Coronary artery (tissue), 2 donors: ENCODE measurements at places on chromosomes 1 and 21.

DNA sequence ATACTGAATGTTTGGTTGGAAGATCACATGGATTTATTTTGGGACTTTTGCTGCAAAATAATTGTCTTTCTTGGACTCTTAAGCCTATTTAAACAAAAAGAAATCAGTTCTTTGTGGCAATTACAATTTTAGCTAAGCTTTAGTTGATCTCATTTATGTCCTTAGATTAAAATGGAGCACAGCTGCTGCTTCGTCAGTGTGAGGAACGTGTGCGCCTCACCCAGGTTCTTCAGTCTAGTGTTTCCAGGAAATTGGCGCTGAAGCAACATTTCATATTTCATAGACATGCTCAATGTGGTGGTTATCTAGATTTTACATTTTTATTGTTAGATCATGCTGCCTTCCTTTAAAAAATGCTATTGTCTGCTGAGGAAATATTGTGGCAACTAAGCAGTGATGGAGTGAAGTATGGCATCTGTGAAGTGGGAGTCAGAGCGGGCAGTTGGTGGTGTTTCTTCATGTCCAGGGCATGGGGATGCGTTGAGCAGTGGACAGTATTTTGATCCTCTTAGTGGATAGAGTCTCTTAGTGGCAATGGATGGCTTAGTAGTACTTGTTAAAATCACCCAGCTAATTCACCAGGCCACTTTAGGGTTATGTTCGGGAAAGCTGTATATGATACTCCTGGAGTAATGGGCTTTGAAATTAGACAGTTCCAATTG is 5.6 kb downstream of the DDI2 start:
- no peak for DNase-seq

DNA sequence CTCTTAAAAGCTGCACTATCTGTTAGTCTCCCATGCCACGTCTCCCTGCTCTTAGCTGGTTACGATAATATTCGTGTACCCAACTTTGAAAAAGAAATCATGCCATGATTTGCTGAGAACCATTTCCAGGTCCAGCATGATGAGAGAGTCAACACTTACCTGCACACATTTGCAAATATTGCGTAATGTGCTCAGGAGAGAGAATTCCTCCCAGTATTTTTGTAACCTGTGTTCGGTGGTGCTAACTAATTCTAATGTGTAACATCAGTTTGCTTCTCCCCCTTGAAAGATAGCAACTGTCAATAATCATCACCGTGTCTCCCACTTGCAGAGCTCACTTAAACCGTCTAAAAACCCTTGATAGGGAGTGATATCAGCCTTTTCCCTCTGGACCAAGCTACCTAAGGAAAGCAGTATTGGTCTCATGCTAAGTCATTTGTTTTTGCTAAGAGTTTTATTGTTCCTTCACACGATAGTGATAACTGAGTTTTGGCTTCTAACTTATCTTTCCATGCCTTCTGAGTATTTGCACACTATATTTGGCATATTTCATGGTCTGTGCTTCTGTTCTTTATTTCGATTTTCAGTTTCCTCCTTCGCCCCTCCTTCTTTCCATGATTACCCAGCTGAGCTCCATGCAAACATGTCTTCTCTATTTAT is 61.1 kb upstream of the IRF2BP2 start:
- no peak for DNase-seq

DNA sequence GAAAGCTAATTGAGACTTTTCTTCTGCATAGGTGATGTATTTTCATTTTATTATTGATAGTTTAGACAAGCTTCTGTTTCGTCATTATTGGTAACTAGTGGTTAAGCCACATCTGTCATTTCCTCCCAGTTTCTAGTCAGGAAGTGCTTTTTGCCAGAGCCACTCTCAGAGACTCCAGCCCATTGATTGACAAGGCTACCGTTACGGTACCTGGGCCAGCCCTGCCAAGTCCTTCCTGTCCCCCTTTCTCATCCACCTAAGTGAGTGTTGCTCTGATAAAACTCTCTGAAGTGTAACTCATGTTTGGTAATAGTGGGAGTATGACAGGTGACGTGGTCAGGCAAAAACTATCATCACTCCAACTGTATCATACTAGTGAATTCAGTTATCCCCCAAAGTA is 29.6 kb upstream of the AGL start:
- DNase-seq, result no peak

DNA sequence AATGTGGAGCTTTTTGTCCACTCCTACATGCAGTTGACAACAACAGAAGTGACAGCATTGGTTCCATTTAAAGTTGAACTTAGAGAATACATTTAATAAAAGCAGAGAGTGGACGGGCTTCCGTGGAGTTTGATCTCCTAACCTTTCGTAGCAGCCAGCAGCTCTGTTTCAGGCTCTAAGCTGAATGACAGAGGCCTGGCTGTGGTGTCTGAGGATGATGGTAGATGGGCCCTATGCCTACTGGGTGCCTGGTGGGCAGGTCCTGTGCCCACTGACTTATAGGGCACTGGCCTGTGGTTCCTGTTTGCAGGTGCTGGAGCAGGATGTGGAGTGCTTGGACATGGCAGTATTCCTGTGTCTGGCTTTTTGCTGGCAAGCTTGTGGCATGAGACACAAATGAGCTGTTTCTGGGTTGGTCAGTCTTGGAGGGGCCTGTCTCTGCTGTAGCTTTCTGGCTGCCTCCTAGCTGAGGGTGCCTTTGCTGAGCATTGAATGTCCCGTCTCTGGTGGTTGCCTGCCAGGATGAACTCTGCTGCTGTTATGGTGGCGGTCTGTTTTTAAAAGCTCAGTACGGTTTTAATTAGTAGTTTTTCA is 54.6 kb downstream of the PRDM2 start:
- no peak for DNase-seq

DNA sequence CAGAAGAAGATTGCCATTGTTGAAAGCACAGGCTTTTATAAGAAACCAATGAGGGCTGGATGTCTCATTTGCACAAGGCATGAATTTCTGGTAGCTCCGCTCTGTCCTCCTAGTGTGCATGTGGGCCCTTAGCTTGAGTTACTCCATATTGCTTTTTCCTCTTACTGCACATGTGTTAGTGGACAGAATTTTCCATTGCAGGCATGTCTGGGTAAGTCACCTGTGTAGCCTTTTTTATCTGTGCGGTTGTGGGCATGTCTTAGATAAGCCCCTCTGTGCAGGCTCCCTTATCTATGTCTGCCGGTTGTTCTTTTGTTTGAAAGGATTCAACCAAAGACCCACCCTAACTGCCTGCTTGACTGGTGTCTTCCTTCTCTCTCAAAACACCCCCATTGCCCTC is 7.2 kb upstream of the CLCA1 start:
- no peak for DNase-seq

DNA sequence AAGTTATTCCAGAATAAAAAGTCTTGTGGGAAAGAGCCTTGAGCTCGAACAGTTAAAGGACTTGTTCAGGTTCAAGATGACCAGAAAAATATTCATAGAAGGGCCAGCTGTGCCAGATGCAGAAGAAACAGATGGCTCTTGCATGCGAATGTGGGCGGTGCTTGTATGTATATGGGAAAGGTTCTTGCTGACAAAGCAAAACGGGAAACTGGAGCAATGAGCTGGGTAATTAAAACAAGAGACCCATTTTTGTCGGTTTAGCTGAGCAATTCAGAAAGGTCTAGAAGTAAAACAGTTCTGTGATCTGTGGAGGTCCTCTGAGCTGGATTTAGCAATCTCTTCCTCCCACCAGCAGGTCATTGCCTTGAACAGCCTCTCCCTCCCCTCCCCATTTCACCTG is 107.2 kb upstream of the MARK1 start:
- DNase-seq, result no peak

DNA sequence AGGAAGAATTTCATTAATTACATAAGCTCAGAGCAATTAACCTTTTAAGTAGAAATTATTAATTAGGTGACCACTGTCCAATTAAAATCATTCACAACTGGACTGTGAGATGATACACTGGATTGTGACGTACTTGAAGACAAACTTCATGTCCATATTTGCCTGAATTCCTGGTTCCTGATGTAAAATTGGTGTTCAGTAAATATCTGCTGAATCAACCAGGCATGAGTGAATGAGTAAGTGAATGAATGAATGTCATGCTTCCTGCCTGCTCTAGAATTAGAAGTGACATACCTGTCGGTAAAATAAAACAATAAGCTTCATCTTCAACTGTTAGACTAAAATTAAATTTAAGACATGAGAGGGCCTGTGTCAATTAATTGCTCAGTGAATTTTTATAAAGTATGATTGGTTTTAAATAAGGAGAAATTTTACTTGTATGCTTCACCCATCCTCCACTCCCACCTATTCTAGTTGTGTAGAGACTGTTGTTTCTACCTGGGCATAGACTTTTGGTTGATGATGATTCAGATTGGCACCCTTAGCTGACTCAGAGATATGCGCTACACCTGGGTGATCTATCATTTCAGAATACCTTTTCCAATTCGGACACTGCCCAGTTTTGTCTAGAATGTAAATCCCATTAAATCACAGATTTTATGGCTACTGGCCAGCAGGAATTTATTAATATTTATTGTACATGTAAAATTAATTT is 56.9 kb upstream of the PTGS2 start:
- no peak for DNase-seq

- no peak for DNase-seq
Observed at GRCh38 chr1:3541465-3541864, 69.8 kb downstream of the MEGF6 start.

GRCh38 chr1:102776071-102776470 is 332.3 kb downstream of the COL11A1 start:
- no peak for DNase-seq

GRCh38 chr1:185438936-185439335 is 121.9 kb upstream of the IVNS1ABP start:
- DNase-seq, result no peak

- DNase-seq, result no peak
Observed at GRCh38 chr1:52759908-52760307, 33.7 kb downstream of the ZYG11B start.

DNA sequence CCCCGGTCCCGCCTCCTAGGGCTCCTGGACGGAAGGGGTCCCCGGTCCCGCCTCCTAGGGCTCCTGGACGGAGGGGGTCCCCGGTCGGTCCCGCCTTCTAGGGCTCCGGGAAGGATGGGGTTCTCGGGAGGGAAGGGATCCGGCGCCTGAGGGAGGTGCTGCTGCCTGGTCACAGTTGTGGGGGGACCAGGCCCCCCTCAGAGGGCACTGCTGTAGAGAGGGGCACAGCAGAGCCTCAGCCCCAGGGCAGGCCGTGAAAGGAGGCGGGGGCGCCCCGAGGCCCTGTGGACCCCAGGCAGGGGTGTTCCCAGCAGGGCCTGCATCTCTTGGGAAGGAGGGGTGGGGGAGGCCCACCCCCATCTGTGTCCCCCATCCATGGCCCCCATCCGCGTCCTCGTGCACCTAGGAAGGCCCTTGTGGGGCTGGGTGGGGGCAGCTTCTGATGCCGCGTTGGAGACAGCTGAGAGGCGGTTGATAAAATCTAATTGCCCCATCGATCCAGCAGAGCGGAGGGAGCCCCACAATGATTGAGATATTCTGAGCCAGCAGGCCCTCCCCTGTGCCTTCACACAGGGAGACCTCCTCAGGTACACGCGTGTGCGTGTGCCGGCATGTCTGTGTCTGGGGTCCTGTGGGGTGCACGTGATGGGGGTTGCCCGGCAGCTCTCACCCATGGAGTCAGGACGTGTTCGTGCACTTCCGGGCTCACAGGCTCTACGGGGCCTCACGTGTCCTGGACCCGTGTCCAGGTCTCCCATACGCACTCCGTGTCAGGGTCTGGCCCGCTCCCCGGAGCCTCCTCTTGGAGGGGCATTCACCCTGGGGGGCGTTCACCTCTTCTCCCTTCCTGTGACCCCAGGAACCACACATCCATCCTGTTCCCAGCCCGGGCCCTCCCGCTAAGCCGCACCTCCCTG is 12.9 kb downstream of the SAMD11 start:
- no peak for DNase-seq

DNA sequence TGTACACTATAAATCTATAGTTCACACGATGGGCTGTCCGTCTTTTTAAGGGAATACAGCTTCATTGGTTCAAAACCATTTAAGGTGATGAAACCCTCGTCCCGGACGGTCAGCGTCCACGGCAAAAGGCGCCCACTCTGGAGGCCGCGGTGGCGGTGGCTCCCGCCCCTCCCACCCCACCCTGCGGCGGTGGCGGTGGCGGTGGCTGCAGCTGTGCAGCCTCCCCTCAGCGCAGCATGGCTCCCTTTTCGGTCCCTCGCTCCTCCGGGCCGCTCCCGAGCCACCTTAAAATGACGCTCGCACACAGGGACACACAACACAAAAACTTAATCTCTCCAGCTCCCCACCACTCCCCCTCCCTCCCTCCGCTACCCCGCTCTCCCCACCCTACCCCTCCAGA is 69.1 kb downstream of the WLS start:
- DNase-seq, result no peak

DNA sequence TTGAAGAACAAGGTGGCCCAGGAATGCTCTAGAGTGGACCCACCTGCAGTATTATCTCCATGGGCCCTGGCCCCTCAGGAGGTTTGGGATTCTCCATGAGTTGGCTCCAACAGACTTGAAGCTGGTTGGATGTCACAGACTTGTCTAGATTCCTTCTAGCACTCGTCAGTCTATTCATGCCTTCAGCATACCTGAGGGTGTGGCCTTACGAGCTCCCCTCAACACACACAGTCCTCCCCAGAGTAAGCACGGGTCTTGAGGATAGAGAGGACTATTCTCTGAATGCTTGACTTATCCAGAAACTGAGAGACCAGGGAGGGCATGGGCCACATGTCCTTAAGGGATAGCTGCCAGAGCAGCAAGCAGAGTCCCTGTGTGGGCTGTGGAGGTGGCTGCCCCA is 45.9 kb upstream of the COL6A1 start:
- DNase-seq, result no peak

- no peak for DNase-seq
Observed at GRCh38 chr1:162316187-162316586, 60.5 kb downstream of the SPATA46 start.

DNA sequence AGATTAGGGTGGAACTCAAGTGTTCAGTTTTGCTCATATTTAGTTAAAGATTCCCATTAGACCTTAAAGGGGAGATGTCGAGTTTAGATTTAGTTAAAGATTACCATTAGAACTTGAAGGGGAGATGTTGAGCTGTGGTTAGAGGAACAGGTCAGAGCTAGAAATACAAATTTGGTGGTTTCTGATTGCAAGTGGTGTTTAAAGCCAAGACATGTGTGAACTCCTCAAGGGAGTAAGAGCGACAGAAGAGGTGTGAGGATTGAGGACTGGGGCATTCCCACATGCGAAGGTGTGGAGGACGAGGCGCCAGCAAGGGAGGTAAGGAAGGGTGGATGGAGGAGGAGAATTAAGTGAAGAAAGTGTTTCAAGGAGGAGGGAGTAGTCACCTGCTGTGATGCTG is 168.6 kb downstream of the IER5 start:
- DNase-seq, result no peak

GRCh38 chr1:160007577-160008200 is 24.1 kb downstream of the PIGM start:
- DNase-seq, result no peak

GRCh38 chr1:186927884-186928283 is 99.1 kb downstream of the PLA2G4A start:
- DNase-seq, result no peak

GRCh38 chr1:31637915-31638673 is 6.6 kb downstream of the PEF1 start:
- no peak for DNase-seq

GRCh38 chr21:42201615-42202161 is 17.3 kb upstream of the ABCG1 start:
- no peak for DNase-seq

GRCh38 chr1:193313354-193314140 is 127.1 kb upstream of the B3GALT2 start:
- DNase-seq, result no peak

GRCh38 chr1:182211386-182211785 is 149.9 kb upstream of the ZNF648 start:
- no peak for DNase-seq

- DNase-seq, result no peak
Observed at GRCh38 chr1:36328713-36329112, 5.3 kb upstream of the EVA1B start.
